ENCODE measurements at places on chromosomes 5 and 9. TPM values are rescaled to one million over a fixed set of nuclear protein-coding genes. Genes with fewer than 3 reads are reported as not detected.

DNA sequence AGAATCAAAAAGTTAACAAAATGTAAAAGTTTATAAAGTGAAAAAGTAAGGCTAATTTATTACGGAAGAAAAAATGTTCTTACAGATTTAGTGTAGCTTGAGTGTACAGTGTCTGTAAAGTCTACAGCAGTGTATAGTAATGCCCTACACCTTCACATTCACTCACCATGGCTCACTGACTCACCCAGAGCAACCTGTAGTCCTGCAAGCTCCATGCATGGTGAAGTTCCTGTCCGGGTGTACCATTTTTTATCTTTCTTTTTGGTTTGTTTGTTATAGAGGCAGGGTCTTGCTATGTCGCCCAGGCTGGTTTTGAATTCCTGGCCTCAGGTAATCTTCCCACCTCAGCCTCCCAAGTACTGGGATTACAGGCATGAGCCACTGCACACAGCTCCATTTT lies 93.6 kb downstream of the MED27 start:
- DNase-seq, result no peak

DNA sequence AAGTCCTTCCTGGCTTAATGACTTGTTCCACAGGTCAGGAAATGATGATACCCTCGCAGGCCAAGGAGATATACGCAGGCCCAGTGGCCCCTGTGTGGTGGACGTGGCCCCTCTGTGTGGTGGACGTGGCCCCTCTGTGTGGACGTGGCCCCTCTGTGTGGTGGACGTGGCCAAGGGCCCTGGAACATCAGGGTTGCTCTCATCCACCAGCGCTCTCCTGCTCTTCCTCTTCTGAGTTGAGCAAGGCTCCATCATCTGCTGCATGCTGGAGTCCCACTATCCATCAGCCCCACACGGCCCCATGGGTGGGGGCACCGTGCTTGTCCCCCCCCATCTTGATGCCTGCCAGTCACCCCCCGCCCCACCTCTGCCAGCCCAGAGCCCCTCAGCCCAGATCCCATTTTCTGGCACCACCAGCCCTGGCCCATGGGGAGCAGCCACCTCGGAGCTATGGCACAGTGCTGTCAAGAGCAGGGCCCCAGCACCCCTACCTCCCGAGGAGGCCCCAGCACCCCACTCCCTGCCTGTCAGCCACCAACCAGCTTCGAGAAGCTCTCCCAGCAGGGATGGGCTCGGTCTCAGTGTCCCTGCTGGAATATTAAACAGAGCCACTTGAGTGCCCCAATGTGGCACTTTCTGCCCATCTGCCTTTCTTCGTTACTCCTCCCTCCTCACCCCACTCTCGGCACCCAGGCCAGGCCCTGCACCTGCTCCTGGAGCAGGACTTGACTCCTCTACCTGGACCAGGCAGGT lies 8.1 kb downstream of the LRRC14B start:
- DNase-seq, result no peak

DNA sequence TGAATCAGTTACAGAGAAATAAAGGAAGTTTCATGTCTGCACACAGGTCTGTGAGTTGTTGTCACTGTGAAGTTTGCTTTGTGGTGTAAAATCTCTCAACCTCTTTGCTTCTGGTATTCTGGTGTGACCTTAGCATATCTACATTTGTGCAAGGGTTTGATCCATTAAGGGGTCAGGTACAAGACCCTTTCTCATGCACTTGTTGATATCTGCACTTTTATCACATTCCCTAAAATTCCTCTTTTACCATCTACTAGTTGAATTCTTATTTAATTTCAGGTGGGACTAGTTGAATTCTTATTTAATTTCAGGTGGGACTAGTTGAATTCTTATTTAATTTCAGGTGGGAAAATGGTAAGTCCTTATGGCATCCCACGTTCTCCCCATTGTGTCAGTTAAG lies 306.7 kb upstream of the ZNF608 start:
- DNase-seq, result no peak

GRCh38 chr5:57754616-57755015 lies 272.0 kb upstream of the ACTBL2 start:
- DNase-seq, result no peak

- DNase-seq, result no peak
These were observed 7.9 kb upstream of the ENTREP1 start for GRCh38 chr9:69317081-69317480.

DNA sequence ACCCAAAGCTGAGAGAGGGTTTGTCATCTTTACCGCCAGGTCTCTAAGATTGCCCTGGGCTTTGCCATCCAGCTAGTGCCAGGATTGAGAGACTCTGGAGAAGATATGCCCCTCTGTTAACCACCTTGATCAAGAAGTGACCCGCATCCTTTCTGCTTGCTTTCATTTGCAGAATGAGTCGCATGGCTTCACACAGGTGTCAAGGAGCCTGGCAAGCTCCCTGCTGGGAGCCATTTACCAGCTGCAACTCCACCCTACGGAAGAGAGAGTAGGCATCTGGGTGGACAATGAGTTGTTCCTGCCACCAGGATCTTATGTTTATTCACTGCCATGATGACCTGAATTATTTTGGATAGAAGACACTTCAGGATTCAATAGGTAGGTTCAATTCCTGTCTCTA lies 43.0 kb downstream of the HSD17B3 start:
- DNase-seq, result no peak

GRCh38 chr9:127937056-127937387 lies 632 bp downstream of the DPM2 start:
- no peak for DNase-seq

DNA sequence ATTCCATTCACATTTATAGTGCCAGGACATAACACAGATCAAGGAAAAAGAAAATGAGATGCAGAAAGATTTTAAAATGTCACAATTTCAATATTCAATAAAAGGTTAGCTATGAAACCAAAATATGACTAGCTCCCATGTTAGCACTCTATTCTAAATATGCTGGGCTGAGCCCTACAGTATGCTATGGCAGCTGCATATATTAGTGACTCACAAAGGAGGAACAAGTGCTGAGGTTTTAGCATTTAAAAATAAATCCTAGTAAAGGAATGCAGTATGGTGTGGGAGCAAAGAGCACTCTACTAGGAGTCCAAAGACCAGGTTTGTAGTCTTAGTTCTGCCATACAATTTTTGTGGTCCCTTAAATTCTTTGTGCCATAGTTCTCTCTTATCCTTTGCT lies 118.4 kb downstream of the OXCT1 start:
- DNase-seq, result no peak

DNA sequence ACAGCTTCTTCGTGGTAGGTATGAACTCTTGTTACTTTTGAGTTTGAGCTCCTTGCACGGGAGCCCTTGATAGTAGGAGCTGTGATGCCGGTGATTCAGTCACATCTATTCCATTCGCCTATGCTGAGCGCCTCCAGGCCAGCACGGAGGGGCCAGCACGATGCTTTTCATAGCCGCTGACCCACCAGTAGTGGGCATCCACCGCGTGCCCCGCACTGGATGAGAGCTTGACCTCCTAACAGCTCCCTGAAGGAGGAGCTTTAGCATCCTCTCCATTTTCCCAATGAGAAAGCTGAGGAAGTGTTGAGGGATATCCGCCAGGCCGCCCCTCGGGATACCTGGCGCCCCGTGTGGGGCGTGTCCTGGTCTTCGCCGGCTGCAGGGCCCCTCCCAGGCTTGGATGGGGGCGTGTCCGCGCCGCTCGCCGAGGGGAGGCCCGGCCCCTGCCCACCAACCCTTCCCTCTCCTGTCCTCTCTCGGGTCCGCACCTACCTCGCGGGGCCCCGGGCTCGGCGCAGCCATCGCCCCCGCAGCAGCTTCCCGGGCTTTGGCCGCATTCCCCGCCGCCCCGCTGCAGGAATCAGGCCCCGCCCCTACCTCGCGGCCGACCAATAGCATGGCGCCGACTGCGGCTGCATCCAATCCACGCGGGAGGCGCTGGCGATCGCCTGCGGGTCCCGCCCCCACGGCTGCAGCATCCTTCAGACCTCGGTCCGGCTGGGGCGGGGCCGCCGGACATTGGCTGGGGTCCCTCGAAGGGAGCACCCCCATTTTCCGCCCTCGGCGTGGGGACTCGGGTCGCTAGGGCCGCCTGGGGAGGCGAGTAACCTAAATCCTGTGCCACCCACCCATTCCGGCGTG lies at the start of gene PIP5KL1:
Gene PIP5KL1 (minus strand): TSS at position 547 of the 861 bp plus-strand sequence. CDS start 25 bp downstream, at position 522.
- peak; percentile 93 for DNase-seq

DNA sequence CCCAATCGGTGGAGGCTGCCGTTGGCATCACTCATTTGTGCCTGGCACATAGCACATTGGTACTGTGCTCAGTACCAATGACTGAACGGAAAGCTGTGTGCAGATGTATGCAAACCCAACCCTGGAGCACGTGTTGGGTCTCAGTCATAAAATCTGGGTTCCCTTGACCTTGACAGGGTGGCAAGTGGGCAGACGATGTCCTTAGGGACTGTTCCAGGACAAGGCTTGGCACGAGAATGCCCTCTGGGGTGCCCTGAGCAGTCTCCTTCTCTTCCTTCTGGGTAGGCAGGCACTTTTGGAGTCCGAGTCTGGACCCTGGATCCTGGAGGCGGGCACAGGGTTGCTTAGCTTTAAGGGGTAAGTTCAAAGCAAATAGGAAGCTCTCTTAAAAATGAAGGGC lies 75.8 kb downstream of the MACROH2A1 start:
- DNase-seq, result no peak

DNA sequence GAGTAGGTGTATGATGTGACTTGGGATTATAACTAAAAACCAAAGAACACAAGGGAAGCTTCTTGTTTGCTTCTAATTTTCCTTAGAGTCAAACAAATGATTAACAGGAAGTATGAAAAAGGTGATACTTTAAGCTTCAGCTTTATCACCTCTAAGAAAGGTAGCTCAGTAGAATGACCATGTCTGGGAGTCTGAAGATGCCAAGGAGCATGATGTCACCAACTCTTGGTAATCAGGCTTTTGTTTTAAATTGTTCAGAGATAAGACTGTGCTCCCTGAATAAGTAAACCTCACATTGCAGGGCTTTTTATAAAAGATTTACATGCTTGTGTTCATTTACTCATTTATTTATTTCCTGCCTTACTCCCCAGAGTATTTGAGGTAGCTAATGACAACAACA lies 169.9 kb downstream of the FER start:
- DNase-seq, result no peak

DNA sequence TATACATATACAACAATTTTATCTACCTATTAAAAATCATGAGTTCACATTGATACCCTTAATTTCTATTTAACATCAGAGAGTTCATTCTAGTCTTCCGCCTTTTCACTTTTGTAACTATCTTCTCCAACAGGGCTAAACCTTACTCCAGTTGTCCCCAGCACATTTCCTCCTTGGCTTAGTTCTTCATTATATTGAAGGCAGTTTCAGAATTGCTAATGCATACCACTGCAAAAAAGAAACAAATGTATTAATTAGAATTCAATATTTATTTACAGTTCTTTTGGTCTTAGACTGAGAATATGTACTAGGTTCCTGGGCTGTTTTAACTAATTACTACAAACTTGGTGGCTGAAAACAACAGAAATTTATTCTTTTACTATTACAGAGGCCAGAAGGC lies 132.5 kb downstream of the WDR70 start:
- no peak for DNase-seq

DNA sequence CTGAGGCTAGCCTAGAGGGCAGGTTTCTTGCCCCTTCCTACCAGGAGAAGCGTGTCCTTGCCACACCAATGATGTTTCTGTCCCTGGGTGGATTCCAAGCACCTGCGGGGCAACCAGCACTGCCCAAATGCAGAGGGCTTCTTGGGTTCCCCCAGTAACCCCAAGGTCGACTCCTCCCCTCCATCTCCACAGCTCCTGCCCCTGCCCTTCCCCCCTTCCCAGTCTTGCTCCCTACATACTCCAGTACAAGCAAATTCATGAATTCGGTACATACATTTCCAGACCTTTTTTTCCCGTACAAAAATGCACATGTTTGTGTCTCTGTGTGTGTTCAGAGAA lies 12.8 kb upstream of the JADE2 start:
- DNase-seq, result no peak

GARNL3 gene
- 8.0 TPM for total RNA-seq

INSYN2B gene
- total RNA-seq, result 0.17 TPM

OGN gene
- total RNA-seq, result 10.6 TPM

PALM2AKAP2 gene
- 52.4 TPM for total RNA-seq

TMEM215 gene
- total RNA-seq, result not detected

TXNDC8 gene
- not detected for total RNA-seq

All from upper lobe of right lung (tissue), 1 donor.